ENCODE measurements at places on chromosomes 5 and 9. TPM values are rescaled to one million over a fixed set of nuclear protein-coding genes. Genes with fewer than 3 reads are reported as not detected.

- H3K4me3 ChIP-seq, result no peak overlapping the region
- DNase-seq, result peak; percentile 83
- H3K27ac ChIP-seq, result no peak overlapping the region
- no peaks in the 10 kb centered on the region for H3K27me3 ChIP-seq
- H3K36me3 ChIP-seq, result no peaks in the 10 kb centered on the region
- H3K4me1 ChIP-seq, result no peaks in the 10 kb centered on the region
These were observed 45.2 kb upstream of the FAM240B start for GRCh38 chr9:38765101-38765500.

DNA sequence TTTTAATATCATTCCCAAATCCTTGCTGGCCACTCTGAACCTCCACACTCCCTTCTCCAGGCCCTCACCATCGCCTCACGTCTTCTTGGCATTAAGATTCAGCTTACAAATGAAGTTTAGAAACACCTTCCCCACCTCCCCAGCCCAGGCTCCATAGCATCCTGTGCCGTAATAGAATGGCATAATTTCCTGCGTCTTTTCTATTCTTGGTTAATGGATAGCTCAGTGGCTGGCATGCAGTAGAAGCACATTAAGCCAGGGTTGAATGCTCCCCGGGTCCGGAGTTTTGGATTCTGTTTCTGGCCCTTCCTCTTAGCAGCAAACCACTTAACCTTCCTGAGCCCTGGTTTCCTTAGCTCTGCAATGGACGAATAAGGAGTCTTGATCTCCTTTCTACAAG lies 13.8 kb downstream of the WWC1 start:
- no peak for DNase-seq
- no peak overlapping the region for H3K4me3 ChIP-seq
- H3K4me1 ChIP-seq, result peaks cover 72% of the 10 kb centered on the region
- peak overlapping the region; percentile 82 for H3K27ac ChIP-seq

- no peaks in the 10 kb centered on the region for H3K4me1 ChIP-seq
- no peak overlapping the region for H3K4me3 ChIP-seq
- no peaks in the 10 kb centered on the region for H3K36me3 ChIP-seq
- DNase-seq, result no peak
- no peak overlapping the region for H3K27ac ChIP-seq
- H3K27me3 ChIP-seq, result no peaks in the 10 kb centered on the region
These were observed 515.6 kb downstream of the CCDC171 start for GRCh38 chr9:16068476-16068875.

DNA sequence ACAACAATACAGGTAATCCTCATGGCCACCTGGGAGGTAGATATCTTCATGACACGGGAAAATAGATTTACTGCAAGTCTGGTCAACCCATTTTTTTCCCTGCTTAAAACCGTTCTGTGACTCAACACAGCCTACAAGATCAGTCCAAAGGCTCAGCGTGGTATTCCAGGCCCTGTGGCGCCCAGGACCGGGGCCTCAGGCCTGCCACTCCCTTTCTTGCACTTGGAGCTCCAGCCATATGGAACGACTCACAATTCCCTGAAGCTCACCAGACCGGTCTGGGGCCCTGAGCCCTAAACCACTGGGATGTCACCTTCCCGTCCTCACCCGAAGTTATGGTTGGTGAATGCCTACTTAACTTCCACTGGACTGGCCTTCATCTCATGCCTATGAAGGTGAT lies 6.5 kb upstream of the MLANA start:
- no peaks in the 10 kb centered on the region for H3K36me3 ChIP-seq
- H3K27me3 ChIP-seq, result no peaks in the 10 kb centered on the region
- no peak overlapping the region for H3K4me3 ChIP-seq
- DNase-seq, result peak; percentile 29
- H3K27ac ChIP-seq, result peak overlapping the region; percentile 17
- peaks cover 3% of the 10 kb centered on the region for H3K4me1 ChIP-seq

Gene C1QTNF2
- 2.8 TPM for total RNA-seq

GRCh38 chr9:84314306-84314705 lies 26.3 kb downstream of the SLC28A3 start:
- H3K4me3 ChIP-seq, result no peak overlapping the region
- H3K27ac ChIP-seq, result no peak overlapping the region
- no peaks in the 10 kb centered on the region for H3K4me1 ChIP-seq
- no peaks in the 10 kb centered on the region for H3K27me3 ChIP-seq
- DNase-seq, result no peak
- H3K36me3 ChIP-seq, result no peaks in the 10 kb centered on the region

Gene CARTPT
- total RNA-seq, result not detected

Gene ZNF367
- 1.9 TPM for total RNA-seq

Gene NKD2
- total RNA-seq, result 14.1 TPM

GRCh38 chr9:134136118-134136995 lies 475 bp downstream of the WDR5 start:
- no peak overlapping the region for H3K27ac ChIP-seq
- peak overlapping the region; percentile 69 for H3K4me3 ChIP-seq
- no peaks in the 10 kb centered on the region for H3K4me1 ChIP-seq
- peak; percentile 85 for DNase-seq
- no peaks in the 10 kb centered on the region for H3K27me3 ChIP-seq
- no peaks in the 10 kb centered on the region for H3K36me3 ChIP-seq

Gene ANKRD33B
- 20.3 TPM for total RNA-seq
